ENCODE measurements at places on chromosomes 3 and 15. TPM values are rescaled to one million over a fixed set of nuclear protein-coding genes. Genes with fewer than 3 reads are reported as not detected.

DNA sequence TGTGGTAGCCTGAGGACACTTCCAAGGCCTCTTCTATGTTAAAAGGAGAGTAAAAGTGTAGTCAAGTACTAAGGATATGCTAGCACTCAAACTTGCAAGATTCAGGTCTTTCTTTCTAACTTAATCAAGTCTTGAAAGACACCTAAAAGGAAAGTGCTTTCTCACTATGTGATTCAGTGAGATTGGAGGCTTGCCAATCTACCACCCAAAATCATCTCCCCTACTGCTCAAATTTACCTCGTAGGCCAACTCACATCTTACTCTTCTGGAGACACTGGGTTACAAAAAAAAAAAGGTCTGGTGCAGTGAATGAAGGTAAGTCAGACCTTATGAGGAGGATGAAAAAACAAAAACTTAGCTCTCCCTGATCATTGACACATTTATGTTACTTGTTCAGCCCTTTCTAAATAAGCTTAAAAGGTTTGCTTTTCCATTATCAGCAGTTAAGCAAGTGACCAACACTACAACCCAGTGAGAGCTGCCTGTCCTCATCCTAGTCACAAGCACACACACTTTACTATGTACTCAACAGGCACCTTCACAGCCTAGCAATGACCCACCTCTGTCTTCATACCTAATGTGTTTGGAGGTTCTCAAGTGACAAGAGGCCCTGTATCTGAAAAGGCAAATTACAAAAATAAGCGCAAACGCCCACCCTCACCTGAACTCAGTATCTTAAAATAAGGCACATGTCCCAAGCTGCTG is 19.6 kb downstream of the SUMF1 start:
- DNase-seq, result no peak

- no peak for DNase-seq
Observed at GRCh38 chr3:13621381-13622221, 72.7 kb downstream of the FBLN2 start.

DNA sequence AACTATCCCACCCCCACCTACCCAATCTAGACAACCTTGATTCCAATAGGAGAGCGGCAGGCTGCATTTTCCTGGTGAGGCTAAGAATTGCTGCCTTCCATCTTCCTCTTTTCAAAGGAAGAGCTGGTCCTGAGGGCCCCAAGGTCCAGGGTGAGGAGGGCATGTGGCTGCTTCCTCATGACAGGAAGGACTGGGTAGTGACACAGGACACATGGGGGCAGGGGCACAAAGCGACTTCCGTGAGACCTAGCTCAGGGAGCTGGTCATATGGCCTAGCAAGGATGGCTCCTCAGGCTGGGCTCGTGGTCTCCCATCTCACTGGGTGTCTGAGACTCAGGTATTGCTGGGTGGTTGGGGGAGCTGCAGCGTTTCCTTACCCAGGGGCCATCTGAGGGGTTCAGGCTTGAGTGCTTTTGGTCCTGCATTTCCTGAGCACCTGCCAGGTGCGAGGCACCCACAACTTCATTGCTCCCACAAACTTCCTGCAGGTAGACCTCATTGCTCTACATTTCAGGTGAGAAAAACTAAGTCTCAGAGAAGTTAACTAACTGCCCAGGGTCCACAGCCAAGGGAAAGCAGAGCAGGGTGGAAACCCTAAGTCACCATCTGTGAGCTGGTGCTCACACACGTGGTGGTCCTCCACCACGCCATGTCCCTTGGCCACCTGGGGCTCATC is 160.0 kb upstream of the TLE3 start:
- no peak for DNase-seq

- DNase-seq, result peak; percentile 89
Observed at GRCh38 chr3:188229177-188229576, 75.2 kb downstream of the LPP start.

Gene EXD1
- under 0.01 TPM for total RNA-seq

Gene MRPS22
- total RNA-seq, result 47.0 TPM

Gene LYZL4
- total RNA-seq, result not detected

Gene CLDN16
- not detected for total RNA-seq

Data from dermis microvascular lymphatic vessel endothelial cell (primary cell).